IPS DF 19.7 (cell line): ENCODE measurements at places on chromosomes 3 and 15.

DNA sequence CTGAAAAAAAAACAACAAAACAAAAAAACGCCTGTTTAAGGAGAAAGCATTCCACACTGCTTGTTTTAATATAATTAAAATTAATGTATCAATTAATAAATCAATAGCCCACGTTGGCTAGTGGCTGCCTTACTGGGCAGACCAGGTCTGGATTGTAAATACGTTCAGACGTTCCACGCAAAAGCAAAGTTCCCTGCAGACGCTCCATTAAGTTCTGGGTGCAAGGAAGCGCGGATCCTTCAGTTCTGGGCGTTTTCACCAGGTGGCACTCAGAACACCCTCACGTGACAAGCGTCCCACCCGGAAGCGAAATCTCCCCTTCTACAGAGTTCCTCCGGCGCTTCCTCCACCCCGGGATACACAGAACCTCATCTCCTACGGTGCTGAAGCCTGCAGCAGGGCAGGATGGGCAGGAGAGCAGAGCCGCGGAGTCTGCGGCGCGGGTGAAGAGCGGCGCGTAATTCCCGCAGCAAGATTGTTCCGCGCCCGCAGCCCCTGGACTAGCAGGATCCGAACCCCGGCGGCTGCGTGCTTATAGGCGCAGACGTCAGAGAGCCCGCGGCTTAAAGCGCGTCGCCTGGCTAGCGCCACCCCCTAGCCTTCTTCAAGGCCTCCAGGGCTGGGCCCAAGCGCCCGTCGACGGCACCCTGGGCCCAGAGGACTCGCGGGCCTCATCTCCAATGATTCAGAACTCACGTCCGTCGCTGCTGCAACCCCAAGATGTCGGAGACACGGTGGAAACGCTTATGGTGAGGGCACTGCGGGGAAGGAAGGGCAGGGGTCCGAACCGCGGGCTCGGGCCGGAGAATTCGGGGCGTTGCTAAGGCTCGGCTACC is at the start of gene SLC25A38:
TSS of gene SLC25A38 (plus strand) at position 326 of the 836 bp plus-strand sequence. CDS start at position 681, 355 bp downstream.
- DNase-seq = peak; percentile 70

GRCh38 chr3:67605377-67605776 is 49.0 kb downstream of the SUCLG2 start:
- peak; percentile 5 for DNase-seq

GRCh38 chr15:100055821-100056220 is 286.0 kb downstream of the ADAMTS17 start:
- DNase-seq = no peak

DNA sequence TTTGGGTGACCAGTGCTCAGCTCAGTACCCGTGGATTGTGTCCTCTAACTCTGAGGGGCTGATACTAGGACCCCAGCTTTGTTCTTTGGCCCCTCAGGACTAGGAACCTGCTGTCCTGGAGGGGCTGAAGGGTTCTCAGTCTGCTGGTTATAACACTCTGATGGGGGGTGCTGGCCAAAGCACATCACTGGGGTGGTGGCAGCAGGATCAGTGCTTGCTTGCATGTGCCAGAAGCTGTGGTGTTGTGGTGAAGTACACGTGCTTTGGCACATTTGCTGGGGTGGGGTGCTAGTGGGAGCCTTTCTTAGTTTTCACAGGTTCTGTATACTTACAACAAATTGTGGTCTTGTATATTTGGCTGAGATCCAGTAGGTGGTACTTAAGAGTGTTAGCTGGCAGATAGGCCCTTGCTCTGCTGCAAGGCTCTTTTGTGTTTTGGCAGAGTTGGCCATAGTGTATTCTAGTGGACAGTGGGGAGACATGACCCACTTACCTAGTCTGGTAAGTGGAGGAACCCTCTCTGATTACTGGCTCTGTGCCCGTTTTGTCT is 344.3 kb downstream of the EDEM1 start:
- no peak for DNase-seq
